ENCODE measurements at places on chromosomes 6 and 20.
A peak's percentile ranks its signal among the peaks of the same experiment; 100 is the strongest.

GRCh38 chr6:87926687-87927086 lies 121.0 kb upstream of the SPACA1 start:
- DNase-seq = no peak

DNA sequence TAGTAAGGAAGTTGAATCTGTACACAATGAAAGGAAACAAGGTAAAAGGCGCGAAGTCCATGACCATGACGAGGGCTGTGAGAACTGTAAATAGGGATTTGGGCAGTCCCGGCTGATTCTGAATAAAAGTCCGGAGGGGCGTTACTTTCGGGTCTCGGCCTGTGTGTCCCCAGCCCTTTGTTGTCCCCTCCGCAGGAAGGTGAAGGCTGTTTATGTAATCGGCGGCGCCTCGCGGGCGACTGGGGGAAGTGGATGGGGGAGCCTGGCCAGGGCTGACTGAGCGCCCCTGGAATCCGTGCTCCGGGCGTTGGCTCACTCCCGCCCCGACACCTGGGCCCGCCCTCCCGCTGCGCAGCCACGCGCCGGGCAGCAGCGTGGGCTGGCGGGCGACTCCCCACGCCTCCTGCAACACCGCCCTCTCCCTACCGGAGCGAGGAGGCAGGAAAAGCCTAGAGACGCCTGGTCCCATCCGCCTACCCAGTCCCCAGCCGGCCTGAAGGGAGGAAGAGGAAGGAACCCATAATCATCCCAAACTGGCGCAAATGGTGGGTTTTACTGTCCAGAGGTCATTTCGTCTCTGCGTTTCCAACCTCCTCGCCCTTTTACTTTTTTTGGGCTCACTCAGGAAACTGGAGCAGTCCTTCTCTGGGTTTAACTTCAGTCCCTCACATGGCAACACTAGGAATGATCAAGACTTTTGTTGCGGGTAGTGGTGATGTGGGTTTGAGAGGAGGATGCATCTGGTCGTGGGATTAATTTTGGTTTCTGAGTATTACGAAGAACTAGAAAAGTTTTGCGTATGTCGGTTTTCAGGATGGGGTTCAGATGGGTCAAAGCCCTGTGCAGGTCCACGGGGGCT lies 12.1 kb downstream of the TRIM31 start:
- peak; percentile 86 for DNase-seq

DNA sequence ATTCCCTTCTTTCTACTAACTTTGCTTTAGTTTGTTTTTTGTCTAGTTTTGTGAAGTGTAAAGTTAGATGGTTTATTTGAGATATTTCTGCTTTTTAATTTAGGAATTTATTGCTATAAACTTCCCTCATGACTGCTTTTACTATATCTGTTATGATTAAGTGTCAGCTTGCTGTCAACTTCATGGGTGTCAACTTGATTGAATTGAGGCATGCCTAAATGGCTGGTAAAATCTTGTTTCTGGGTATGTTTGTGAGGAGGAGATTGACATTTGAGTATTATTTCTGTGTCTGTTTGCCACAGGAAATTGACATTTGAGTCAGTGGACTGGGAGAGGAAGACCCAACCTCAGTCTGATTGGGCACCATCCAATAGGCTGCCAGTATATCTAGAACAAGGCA lies 1147.0 kb upstream of the EYS start:
- DNase-seq = no peak

GRCh38 chr6:12208190-12208589 lies 82.0 kb upstream of the EDN1 start:
- DNase-seq = no peak

DNA sequence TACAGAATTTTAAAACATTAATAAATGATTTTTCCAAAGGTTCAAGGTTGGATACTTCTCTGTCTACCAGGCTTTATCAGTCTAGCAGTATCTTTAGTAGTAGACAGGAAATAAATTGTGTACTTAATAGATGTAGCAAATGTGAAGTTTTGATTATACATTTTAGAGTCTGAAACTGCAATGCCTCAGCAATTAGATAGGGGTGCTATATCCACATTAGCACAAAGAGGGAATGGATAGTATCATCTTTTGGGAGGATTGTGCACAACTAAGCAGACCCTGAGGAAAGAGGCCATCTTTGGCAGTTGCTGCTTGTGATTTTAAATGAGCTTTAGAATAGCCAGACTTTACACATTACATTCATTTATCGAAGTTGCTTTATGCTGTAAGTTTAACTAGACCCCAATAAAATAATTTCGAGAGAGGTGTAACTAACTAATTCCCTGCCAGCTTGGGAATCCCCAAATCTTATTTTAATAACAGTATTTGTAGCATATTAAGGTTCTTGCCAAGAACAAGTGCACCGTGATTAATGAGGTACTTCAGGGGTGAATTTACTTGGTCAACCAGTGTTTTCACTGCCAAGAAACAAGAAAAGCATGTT lies 2.8 kb downstream of the KCNQ5 start:
- no peak for DNase-seq

- DNase-seq = no peak
Observed at GRCh38 chr6:84739866-84740208, 24.6 kb downstream of the TBX18 start.

GRCh38 chr6:73870907-73871306 lies 174.9 kb downstream of the CD109 start:
- DNase-seq = no peak

GRCh38 chr6:168128631-168129291 lies 49.7 kb upstream of the FRMD1 start:
- no peak for DNase-seq

DNA sequence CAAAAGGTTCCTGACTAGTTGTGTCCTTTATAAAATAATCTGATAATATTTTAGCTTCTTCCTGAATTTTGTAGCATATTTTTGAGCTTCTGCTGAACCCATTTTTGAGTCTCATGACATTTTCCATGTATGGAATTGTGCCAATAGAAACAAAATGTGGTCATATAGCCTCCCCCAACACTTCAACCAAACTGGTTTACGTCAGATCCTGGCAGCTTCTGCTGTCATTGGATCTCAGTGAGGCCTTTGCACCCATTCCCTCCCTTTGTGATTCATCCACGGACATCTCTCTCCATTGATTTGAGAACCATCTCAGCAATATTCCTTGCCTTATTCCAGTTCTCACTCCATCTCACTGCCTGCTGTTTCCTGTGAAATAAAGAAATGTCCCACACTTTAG lies 166.0 kb upstream of the PROKR2 start:
- no peak for DNase-seq

GRCh38 chr20:41361757-41362747 lies 4.6 kb downstream of the EMILIN3 start:
- DNase-seq = no peak
